ENCODE measurements at places on chromosomes 4 and X.

DNA sequence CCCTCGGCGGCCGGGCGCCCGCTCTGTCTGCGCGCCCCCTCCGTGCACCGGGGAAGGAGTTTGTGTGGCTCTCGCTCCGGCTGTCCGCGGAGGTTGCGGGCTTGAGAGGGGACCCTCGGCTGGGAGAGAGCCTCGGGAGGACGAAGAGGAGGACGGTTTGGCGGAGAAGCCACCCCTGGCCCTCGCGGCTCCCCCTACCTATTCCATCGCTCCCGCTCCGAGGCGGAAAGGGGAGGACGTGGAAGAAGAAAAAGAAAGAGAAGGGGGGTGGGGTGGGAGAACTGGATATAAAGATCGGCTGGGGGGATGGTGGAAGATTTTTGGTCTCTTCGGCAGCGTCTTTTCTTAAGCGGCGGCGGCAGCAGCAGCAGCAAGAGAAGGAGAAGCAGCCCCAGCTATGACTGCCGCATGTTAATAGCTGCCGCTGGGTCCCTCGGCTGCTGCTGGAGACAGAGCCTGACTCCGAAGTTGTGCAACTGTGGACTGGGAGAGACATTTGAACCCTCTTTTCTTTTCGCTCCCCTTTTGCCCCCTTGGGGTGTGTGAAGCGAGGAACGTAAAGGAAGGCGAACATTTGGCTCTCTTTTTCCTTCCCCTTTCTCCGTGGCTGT, 895 bp downstream of the ADGRL3 start:
- DNase-seq: peak; percentile 19

- DNase-seq: peak; percentile 61
Observed at GRCh38 chr4:2009651-2010233, 968 bp upstream of the NELFA start.

- no peak for DNase-seq
Observed at GRCh38 chrX:43317378-43317777, 338.7 kb upstream of the MAOA start.

GRCh38 chr4:6282314-6282771, 12.7 kb downstream of the WFS1 start:
- DNase-seq: peak; percentile 49

DNA sequence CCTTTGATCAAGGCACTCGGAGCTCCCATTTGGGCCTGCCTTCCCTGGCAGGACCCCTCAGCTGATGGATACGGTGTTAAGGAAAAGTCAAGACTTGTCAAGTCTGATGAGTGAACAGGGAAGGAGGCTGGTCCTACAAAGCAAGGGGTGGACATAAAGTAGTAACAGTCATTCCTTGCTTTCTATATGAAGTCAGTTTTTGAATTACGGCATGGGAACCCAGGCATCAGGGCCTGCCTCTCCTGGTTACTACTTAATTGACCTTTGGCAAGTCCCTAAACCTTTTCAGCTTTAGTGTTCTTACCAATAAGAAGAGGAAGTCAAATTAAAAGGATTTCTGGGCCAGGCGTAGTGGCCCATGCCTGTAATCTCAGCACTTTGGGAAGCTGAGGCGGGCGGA, 7.0 kb downstream of the CHST7 start:
- no peak for DNase-seq

- DNase-seq: no peak
Observed at GRCh38 chrX:152895121-152895520, 2.7 kb upstream of the ZNF185 start.

DNA sequence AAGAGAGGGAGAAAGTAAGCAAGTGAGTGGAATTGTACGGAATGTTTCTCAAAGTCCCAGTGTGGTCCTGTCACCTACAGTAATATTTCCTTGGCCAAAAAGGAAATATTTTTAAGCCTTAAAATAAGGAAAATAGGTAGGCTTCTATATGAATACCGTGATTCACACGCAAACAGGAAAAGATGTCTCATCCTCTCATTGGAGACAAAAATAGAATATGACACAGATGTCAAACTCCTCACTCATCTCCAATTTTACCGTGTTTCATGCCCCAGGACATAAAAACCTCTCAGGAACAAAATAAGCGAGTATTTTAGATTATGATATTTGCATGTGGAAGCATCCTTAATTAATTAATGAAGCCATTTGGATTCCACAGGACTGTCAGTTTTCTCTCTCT, 1269.5 kb downstream of the RAPGEF2 start:
- no peak for DNase-seq

DNA sequence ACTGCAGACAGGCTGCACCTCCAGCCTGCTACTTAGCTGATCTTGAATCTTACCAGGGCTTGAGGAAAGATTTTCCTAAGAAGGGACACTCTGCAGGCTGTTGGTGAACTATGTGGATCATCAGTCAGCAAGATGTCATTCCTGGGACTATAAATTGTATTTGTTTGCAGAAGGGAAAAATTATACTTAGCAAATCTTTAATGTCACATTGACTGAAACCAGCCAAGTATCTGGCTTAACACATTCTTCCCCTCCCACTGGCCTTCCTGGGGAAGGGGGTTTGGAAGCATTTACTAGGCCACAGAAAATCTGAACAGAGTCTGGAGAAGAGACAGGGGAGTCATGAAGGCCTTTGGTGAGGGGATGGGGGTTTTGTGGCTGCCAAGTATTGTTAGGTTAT, 156.7 kb upstream of the EOLA2 start:
- DNase-seq: no peak

- no peak for DNase-seq
Observed at GRCh38 chr4:120418146-120418545, 351.5 kb upstream of the MAD2L1 start.

GRCh38 chr4:53863736-53864365, 200.6 kb downstream of the CHIC2 start:
- no peak for DNase-seq

- no peak for DNase-seq
Observed at GRCh38 chrX:155065035-155065734, 5.8 kb downstream of the CMC4 start.

- DNase-seq: no peak
Observed at GRCh38 chrX:4622486-4623167, 909.2 kb upstream of the PRKX start.

- DNase-seq: no peak
Observed at GRCh38 chrX:31166416-31166815, 94.6 kb upstream of the FTHL17 start.

- DNase-seq: no peak
Observed at GRCh38 chrX:6291444-6291843, 62.8 kb upstream of the NLGN4X start.
